Effector memory CD8-positive, alpha-beta T cell (primary cell): ENCODE measurements at places on chromosomes 1 and 21.

DNA sequence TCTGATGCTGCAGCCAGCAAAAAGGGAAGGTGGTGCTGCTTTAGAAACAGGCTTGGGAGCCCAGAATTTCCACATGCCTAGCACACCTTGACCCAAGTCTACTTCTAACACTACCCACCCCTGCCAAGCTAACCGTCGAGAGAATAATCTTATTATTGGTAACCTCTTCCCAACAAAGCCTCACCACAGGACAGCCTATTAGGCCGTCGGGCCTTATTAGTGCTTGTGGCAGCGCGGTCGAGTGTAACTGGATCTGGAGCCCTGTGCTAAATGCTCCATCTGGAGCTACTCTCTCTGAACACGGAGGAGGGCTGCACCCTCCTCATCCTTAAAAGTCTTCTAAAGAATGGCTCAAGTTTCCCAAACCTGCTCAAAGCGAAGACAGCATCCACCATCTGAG lies 165.5 kb upstream of the NFIA start:
- DNase-seq: no peak

DNA sequence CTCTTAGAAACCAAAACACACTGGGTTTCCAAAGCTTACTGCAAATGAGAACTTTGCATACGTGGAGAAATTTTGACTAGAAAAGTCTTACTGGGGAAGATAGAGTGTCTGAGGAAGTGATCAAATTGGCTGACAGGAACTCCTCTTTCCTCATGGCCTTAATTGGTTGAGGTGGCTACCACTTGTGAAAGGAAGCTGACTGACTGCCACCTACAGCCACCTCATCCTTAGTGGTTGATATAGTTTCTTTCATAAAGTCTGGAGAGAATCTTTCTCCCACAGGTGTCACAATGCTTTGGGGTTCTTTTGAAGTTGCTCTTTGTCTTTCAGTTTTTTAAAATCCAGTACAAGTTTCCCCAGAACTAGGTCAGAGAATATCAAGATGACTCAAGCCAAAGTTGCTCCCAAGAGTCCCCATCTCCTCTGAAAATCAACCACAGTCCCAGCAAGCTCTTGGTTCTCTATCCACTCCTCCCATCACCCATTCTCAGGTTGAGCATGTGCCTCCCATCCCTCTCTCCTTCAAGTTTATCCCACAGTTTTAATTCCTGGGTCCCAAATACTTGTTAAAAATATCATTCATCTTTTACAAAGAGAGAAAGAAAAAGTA lies 43.3 kb downstream of the GPR88 start:
- no peak for DNase-seq

GRCh38 chr1:21517161-21517589 lies 8.0 kb downstream of the ALPL start:
- no peak for DNase-seq

- DNase-seq: no peak
Measured at GRCh38 chr1:1370771-1371300, 4.2 kb downstream of the AURKAIP1 start.

DNA sequence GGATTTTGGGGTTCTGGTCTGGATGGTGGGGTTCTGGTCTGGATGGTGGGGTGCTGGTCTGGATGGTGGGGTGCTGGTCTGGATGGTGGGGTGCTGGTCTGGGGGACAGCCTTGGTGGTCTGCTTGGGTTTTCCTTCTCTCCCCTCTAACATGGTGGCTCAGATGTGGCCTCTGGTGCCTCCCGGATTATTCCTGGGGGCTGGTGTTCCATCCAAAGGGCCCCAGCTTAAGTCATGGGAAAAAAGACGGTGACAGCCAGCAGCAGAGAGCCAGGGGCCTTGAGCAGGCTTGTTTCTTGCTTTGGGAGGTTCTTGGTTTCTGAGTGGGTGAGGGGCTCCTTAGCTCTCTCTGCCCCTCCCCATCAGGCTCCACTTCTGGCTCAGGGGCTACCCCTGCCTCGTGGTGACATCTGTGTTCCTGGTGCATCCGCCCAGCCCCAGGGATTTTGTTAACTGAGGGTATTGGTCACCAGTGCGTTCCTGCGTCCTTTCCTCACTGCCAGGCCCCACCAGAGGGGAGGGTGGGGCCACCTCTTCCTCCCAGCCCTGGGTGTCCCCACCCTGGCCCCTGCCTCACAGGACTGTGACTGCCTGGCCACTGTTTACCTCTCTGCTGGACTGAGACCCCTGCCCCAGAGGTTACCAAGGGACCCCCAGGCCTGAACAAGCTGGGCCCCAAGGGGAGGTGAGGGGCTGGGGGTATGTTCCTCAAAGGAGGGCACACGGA lies 43.2 kb upstream of the ACTRT2 start:
- DNase-seq: no peak

DNA sequence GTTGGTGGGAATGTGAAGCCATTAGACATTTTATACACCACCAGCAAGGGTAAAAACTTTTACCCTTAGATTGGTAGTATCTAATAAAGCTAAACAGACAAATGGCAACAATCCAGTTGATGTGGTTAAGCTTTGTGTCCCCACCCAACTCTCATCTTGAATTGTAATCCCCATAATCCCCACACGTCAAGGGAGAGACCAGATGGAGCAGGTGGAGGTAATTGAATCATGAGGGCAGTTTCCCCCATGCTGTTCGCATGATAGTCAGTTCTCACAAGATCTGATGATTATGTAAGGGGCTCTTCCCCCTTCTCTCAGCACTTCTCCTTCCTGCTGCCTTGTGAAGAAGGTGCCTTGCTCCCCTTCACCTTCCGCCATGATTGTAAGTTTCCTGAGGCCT lies 602.3 kb downstream of the NUF2 start:
- no peak for DNase-seq

- DNase-seq: no peak
Measured at GRCh38 chr21:16117851-16118590, 388.2 kb downstream of the USP25 start.

DNA sequence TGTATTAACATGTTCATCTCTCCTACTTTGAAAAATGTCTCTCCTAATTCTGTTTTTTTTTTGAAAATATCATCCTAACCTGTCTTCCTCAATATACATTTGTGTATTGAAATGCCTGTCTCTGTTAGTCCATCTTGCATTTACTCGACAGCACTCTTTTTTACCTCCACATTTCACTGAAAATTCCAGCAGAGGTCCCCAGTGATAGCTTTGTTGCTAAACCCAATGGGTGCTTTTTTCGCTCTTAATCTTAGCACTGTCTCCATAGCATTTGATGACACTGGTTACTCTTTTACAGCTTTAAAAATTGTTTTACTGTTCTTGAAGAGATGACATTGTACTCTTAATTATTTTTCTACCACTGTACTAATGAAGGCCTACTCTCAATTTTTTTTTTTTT lies 10.8 kb downstream of the OSBPL9 start:
- no peak for DNase-seq

- DNase-seq: no peak
Measured at GRCh38 chr1:109267743-109268300, 15.1 kb downstream of the PSRC1 start.

DNA sequence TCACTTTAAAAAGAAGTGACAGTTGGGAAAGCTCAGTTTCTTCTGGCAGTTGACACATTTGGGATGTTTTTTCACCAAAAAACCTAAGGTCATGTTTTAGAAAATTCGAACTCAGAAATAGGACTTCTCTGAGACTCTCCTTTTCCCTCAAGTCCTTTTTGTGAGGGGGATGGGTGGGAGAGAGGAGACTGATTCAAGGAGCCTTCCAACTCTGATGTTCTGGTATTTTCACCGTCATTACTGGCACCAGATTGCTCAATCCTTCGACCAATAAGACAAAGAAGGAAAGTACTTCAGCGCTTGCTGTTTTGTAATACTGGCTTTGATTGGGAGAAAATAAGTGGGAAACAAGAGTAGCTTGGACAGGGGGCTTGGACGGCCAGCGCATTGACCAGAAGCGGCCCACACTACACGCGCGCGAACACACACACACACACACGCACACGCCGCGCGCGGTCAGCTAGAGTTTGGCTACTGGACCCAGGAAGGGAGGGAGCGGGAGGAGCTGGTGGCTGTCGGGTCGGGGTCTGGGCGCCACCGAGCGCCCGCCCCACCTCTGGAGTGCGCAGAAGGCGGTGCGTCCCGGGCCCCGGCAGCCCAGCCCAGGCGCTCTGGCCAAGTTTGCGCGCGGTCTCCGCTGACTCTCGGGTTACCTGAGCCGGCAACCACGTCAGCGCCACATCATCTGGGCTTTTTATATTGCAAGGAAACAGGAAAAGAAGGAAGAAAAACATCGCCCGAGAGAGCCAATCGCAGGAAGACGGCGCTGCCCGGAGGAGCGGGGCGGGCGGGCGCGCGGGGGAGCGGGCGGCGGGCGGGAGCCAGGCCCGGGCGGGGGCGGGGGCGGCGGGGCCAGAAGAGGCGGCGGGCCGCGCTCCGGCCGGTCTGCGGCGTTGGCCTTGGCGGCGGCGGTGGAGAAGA lies at the start of gene KCNK1:
Gene KCNK1, plus strand, starts transcription at position 855 of the 921 bp plus-strand sequence. Its CDS starts 66 bp downstream, at position 921.
- DNase-seq: no peak

DNA sequence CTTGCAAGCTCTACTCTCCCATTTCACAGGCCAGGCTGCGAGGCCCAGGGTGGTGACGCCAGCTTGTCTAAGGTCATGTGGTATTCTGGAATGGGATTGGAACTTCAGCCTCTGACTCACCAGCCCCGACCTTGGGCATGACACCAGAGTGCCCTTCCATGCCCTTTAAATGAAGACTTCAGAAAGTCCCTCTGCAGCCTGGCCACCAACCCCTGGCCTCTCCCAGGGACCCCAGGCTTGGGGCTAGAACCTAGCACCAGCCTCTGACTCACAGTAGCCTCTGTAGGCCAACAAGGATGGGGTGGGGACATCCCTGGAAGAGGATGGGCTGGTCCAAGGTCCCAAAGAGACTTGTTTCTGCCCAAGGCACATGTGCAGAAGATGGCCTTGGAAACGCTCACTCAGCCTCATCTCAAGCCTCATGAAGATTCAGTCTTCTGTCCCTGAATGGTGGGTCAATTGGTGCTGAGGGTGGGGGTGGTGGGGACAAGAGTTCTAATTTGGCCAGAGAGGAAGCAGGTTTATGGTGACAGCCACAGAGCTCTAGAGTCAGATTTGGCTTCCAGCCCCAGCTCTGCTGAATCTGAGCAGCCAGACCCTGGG lies 36.1 kb upstream of the RUNX3 start:
- no peak for DNase-seq

- DNase-seq: no peak
Measured at GRCh38 chr1:213331631-213332175, 280.7 kb downstream of the RPS6KC1 start.

GRCh38 chr1:153773096-153773921 lies 1.9 kb upstream of the SLC27A3 start:
- no peak for DNase-seq

GRCh38 chr21:42746240-42746592 lies 92.8 kb downstream of the PDE9A start:
- DNase-seq: no peak

GRCh38 chr21:42061195-42061985 lies 9.7 kb upstream of the UMODL1 start:
- DNase-seq: no peak
